Astrocyte of the hippocampus (primary cell): ENCODE measurements at places on chromosomes 16 and 17.
A peak's percentile ranks its signal among the peaks of the same experiment; 100 is the strongest.

DNA sequence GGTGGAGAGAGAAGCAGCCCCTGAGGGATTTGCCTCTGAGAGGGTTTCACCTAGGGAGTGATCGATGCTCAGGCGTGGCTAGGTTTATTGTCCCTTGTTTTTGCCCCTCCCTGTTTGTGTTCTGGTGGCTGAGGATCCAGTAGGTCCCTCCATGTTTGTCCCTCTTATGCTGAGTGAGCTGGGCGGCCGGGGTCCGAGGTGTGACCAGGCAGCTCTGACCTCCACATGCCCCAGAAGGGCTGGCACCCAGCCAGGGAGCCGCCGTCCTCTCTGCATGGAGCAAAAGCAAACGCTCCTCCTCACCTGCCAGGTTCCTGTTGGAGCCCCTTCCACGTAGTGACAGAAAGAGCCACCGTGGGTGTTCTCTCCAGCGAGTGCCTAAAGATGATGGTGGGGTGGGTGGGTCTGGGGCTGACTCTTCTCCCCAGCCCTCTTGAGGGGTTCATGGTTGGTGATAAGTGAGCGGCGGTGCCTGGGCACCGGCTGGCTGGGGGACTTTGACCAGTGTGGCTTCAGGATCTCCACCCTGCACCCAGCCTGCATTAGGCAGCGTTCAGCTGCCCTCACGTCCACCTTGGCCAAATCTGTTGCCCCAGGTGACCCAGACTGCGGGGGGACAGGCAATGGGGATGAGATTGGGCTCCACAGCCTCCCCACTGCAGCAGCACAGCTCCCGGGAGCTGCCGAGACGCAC, 14.1 kb upstream of the NUDT16L1 start:
- no peak for DNase-seq

GRCh38 chr16:11205065-11205699, 50.8 kb downstream of the SOCS1 start:
- no peak for DNase-seq

DNA sequence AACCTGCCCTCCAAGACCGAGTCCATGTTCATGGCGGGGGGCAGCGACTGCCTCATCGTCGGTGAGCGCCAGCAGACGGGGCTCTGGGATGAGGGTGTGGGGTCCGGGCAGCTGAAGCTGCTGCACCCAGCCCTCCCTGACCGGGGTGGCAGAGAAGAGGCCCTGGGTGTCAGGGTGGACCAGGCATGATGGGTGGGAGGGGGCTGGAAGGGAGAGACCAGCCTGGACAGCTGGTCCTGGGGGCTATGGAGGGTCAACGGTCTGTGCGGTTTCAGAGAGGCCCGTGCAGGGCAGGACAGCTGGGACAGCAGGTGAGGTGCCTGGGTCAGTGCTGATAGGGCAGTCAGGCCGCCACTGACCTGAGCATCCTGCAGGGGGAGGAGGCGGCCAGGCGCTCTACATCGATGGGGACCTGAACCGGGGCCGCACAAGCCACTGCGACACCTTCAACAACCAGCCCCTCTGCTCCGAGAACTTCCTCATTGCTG, 13.3 kb upstream of the ATP6V0C start:
- DNase-seq = no peak

DNA sequence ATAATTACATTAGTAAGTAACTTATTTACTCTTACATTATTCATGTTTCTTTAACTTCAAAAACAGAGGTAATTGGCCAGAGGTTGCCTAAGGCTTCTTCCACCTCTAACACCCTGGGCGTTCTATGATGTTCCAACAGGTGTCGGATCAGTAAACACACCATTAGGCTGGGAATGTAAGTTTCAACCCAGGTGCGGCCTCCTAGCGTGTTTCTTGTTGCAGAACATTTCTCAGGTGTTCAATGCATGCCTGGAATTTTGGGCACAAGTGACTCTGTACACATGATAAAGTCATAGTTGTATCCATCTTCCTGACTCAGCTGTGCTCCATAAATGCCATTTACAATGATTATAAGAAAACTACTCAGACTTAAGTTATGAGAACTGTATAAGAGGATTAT, 1.0 kb downstream of the KRTAP2-2 start:
- no peak for DNase-seq

- no peak for DNase-seq
These were observed 434.0 kb upstream of the MON1B start for GRCh38 chr16:76756951-76757350.

- no peak for DNase-seq
These were observed 42.5 kb upstream of the CBFA2T3 start for GRCh38 chr16:89019511-89019910.

- DNase-seq = peak; percentile 91
These were observed 52.8 kb downstream of the TOM1L2 start for GRCh38 chr17:17919169-17920107.

- DNase-seq = no peak
These were observed 327.9 kb downstream of the HS3ST4 start for GRCh38 chr16:26019381-26020242.

- peak; percentile 63 for DNase-seq
These were observed 79.2 kb downstream of the MYH11 start for GRCh38 chr16:15777533-15778203.

DNA sequence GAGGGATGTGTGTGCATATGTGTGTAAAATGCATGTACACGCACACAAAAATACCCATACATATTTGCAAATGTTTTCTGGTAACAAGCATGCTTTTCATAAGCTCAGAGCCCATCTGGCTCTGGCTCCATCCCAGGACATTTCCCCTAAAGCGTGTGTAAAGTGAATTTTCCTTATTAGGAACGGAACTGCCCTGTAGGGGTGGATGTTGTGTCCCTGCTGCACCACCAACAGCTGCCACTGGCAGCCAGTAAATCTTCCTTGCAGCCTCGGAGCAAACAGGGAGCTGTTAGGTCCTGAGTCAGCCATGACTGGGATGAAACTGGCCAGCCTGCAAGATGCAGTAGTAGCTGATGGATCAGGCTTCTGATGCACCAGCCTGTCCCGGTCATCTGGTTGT, 393.5 kb downstream of the UTP18 start:
- DNase-seq = no peak

- no peak for DNase-seq
These were observed 52.6 kb upstream of the CRISPLD2 start for GRCh38 chr16:84766978-84767773.

- DNase-seq = no peak
These were observed 77.2 kb downstream of the NT5M start for GRCh38 chr17:17380145-17380925.

DNA sequence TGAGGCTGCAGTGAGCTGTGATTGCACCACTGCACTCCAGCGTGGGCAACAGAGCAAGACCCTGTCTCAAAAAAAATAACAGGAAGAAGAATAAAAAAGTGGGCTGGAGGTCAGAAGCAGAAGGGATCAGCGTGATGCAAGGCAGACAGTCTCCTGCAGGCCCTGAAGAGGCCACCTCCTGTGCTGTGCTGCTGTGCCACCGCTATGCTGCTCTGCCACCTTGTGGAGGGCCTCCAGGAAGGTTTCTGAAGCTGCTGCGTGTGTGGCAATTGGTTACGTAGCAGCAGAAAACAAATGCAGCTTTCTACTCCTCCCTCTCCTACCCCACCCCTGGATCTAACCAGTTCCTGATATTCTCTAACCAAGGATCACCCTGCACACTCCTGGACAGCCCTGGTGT, 815.5 kb downstream of the KCNJ18 start:
- no peak for DNase-seq
